ENCODE measurements at places on chromosomes 7 and 10.

GRCh38 chr7:16235147-16236114 is 185.9 kb downstream of the CRPPA start:
- no peak for DNase-seq

- no peak for DNase-seq
Measured at GRCh38 chr7:26469188-26469587, 177.5 kb downstream of the SNX10 start.

GRCh38 chr10:114874827-114875411 is 53.3 kb downstream of the FHIP2A start:
- no peak for DNase-seq

DNA sequence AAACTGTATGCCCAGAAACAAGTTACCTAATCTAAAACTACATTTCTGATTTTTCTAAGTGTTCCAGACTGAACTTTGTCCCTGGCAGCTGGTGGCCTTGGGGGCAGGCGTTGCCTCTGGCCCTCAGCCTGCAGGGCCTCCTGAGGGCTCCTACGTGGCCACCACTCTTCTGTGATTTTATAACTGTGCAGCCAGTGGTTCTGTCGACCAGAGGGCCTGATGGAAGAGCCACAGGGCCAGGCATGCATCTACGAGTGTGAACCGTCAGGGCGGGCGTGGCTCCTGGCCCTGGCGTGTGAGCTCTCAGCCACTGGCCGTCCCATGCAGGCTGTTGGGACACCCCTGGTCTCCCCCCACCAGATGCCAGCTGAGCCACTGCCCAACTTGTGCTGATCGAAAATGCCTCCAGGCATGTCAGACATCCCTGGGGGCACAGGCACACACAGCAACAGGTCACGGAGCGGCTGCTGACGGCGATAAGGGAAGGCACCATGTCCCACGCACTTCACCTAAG is 173.4 kb downstream of the ZMYND11 start:
- DNase-seq: no peak

DNA sequence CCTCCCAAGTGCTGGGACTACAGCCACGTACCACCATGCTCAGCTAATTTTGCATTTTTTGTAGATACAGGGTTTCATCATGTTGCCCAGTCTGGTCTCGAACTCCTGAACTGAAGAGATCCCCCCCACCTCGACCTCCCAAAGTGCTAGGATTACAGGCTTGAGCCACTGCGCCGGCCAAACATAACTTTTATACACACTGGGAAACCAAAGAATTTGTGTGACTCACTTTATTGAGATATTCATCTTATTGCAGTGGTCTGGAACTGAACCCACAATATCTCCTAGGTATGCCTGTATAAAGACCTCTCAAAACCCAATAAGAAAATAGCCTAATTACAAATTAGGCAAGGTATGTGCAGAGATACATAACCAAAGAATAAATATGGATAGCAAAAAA is 182.6 kb upstream of the FEZF1 start:
- no peak for DNase-seq

- DNase-seq: no peak
Measured at GRCh38 chr10:55063811-55064210, 262.8 kb upstream of the PCDH15 start.

DNA sequence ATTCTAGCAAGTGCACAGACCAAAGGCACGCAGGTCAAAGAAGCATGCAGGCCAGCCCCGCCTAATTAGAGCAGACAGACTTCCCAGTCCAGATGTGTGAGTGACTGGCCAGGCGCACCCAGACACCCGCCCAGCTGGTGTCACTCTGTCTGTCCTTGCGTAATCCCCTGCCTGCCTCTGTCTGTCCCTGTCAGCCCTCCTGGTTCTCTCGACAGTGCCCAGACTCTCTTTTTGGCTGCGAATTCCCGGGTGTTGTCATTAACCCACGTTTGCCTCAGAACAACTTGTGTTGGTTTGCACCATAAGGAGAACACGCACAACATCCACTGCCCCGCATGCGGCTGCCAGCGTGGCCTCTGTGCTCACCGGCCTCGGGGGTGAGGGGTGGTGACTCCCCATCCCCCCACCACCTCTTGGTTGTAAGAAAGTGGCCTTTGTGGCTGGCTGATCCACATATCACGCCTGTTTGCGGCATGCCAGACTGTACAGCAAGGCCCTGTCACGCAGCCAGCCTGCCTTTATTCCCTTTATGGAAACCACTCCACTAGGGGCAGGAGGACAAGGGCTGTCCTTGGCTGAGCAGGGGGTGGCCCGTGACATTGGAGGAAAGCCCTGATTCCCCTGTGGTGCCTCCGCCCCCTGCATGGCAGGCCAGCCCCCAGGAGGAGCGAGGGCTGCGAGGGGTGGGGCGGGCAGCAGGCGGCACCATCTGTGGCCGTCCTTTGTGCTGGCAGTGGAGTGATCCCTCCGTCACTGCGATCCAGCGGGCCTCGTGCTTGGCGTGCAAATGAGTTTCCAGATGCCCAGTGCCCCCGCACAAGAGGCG is 72.8 kb upstream of the PPIF start:
- no peak for DNase-seq

DNA sequence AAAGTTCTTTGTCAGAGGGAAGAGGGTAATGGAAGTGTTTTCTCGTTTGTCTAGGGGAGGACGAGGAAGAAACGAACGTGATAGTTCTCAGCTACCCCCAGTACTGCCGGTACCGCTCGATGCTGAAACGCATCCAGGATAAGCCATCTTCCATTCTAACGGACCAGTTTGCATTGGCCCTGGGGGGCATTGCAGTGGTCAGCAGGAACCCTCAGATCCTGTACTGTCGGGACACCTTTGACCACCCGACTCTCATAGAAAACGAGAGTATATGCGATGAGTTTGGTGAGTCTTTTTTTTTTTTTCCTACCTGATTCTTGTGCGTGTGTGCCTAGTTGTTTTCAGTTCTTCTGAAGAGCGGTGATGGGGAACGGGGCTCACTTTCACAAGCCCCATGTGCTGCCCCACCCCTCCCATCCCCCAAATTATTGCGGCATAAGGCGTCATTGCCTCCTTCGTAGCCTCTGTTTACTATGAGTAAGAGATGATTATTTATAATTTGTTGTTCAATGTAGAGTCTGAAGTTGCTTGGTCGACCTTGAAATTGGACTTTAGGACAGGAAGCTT is 98.6 kb downstream of the ARID5B start:
- no peak for DNase-seq

GRCh38 chr10:53166325-53166724 is 393.7 kb upstream of the MBL2 start:
- DNase-seq: no peak

Measured in stimulated activated CD8-positive, alpha-beta memory T cell treated with anti-CD3 and anti-CD28 coated beads, Interleukin-12 subunit alpha, Interleukin-12 subunit beta, amount 100 ng/mL, for 1 hour (primary cell).